ENCODE measurements at places on chromosomes 11 and 22.

DNA sequence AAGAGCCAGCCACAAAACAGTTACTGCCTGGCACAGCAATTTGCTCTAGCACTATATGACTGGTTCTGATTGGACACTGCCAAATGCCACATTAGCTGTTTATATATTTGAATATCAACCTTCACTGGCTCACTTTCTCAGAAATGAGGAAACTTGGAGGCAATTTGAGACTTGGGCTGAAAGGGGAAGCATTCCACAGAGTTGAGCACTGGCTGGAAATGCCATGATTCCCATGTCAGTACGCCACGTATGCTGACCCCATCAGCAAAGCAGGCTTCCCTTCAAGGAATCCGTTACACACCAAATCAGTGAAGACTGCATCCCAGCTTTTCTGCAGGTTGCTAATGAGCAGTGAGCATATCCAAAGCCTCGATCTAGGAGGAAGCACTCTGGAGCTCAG lies 34.7 kb downstream of the GALNT18 start:
- no peak for DNase-seq

GRCh38 chr22:45552580-45553350 lies 50.1 kb downstream of the FBLN1 start:
- DNase-seq = no peak

GRCh38 chr22:20524004-20524481 lies 16.6 kb downstream of the MED15 start:
- DNase-seq = no peak

DNA sequence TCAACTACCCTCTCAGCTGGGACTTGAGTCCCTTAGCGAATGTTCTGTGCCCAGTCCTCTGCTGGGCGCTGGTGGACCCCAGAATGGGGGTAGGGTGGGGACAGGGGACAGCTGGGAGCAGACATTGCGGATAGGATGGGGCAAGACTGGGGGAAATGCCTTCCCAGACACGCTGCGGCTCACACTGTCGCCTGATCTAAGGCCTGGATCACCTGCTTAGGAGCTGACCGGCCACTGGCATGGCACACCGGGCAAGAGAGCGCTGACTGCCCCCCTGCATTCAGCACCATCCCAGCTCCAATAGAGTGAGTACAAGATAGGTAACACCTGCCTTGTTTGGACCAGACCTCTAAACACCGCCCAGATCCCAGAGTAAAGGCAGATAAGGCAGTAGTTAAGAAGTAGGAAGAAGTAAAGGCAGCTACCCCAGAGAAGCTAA lies 1.4 kb downstream of the ARVCF start:
- DNase-seq = no peak

GRCh38 chr11:71384561-71384960 lies 63.6 kb downstream of the DHCR7 start:
- no peak for DNase-seq

- DNase-seq = no peak
These were observed 47.1 kb upstream of the HORMAD2 start for GRCh38 chr22:30033137-30033536.

GRCh38 chr11:132719684-132720083 lies 812.6 kb downstream of the OPCML start:
- DNase-seq = no peak

DNA sequence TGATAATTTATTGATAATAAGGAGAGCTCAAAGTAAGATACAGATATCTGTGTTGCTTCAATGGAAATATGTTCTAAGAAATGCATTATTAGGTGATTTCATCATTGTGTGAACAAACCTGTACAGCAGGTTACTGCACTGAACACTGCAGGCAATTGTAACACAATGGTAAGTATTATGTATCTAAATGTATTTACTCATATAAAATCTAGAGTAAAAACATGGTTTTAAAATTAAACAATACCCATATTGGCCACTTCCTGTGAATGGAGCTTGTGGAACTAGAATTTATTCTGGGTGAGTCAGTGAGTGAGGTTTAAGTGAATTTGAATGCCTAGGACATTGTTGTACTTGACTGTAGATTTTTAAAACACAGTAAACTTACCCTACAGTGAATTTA lies 722.9 kb upstream of the RAG2 start:
- DNase-seq = no peak

GRCh38 chr11:84128840-84129239 lies 842.7 kb upstream of the CCDC90B start:
- no peak for DNase-seq

DNA sequence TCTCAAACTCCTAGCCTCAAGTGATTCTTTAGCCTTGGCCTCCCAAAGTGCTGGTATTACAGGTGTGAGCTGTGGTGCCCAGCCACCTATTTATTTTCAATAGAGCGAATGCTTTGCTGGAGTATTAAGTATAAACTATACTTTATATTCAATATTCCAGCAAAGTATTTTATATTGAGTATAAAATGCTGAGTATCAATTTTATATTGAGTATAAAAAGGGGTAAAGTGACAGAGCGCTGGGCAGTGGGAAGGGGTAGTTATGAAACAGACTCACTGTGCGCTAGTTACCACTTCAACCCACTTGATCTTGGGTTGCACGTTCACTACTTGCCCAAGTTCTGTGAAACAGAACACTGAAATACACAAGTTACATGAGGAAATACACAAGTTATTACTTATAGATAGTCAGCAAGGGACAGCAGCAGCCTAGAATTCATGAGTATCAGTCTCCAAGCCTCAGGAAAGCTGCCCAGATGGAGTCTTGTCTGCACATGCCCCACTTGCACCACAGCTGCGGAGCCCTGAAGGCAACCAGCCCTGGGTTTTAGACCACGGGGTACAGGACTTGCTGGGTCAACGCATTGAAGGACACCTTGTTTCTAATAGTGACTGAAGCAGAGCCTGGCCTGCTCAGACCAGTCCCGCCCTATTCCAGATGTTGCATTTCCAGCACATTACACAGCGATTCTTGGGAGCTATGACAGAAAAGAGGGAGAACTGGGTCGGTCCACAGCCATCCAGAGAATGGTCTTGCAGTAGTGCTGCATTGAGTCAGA lies 51.6 kb upstream of the SYT13 start:
- no peak for DNase-seq

DNA sequence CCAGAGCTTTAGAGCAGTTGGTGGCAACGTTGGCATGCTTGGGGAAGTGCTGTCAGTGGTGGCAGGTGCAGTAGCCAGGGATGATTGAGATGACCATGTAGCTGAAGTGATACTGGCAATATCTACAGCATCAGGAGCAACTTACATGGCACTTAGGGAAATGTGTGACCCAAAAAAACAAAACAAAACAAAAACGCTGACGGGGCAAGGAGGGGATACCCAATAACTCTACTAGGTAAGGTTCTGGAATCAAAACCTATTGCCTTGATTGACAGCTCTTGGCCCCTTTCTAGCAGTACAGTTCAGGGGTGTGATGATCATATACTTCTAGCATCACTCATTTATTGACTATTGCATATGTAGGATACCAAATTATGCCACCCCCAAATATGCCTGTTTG lies 312.6 kb downstream of the AASDHPPT start:
- no peak for DNase-seq

GRCh38 chr11:61834278-61835048 lies 6.4 kb downstream of the FADS2 start:
- DNase-seq = no peak

DNA sequence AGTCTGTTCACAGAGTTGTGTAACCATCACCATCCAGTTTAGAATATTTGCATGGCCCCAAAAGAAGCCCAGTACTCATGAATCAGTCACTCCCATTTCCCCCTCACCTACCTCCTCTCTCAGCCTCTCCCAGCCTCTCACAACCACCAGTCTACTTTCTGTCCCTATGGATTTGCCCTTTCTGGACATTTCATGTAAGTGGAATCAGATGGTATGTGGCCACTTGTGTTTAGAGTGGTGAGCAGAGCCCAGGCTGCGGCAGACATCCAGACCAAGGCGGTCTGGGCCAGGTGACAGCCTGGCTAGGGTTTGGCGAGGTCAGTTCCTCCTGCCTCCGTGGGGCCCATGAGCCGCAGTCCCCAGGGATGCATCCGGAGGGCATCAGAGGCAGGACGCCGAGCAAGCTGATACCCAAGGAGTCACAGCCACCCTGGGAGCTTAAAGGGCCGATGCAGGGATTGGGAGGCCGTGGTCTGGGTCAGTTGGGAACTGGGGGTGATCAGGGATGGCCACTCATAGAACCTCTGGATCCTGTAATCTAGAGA lies 53.3 kb upstream of the CLDN5 start:
- DNase-seq = no peak

DNA sequence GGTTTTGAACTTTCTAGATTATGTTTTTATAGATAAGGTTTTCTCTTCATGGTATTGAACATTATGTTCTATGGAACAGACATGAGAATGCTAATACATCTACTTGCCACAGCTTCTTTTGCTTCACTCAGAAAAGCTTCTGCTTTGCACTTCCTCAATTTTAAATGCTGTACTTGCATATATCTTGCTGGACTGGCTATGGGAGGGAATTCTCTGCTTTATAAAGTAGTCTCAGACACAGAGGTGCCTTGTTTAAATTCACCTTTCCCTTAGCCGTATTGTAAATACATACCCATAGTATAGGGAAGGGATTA lies 173.9 kb downstream of the DDX10 start:
- no peak for DNase-seq

- DNase-seq = no peak
These were observed 564.3 kb downstream of the MN1 start for GRCh38 chr22:27237080-27237741.

GRCh38 chr11:72078477-72078876 lies 1.9 kb downstream of the NUMA1 start:
- DNase-seq = no peak

DNA sequence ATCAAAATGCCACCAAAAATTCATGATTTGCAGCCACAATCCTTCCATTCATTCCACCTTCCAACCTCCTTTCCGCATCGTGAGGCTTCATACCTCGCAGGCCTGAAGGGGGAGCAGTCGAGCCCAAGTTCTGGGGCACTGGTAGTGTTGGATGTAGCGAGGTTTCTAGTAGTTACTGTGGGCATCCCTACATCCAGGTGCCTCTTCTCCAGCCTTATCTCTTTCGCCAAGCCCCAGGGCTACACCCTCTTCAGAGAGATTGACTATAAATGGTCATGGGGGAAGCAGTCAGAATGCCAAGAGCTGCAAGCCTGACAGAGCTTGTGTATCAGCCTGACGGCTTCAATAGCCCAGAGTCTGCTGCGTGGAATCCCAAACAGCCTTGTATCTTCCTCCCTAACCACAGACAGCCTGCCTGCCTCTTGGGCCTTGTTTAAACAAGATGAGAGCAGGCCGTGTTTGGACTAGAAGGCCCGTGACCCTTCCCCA lies 28.9 kb downstream of the CLMP start:
- no peak for DNase-seq

DNA sequence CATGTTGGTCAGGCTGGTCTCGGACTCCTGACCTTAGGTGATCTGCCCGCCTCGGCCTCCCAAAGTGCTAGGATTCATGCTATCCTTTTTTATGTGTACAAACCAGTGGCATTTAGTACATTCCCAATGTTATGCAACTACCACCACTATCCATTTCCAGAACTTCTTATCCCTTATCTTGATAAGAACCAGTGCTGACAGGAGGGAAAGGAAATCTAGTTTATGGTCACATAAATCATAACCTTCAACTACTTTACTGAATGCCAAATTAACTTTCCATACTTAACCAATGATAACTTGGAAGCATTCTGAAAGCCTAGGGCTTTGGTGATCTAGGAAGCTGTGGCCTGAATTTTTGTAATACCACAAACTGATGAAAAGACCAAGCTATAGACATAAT lies 170.4 kb downstream of the SWAP70 start:
- no peak for DNase-seq

DNA sequence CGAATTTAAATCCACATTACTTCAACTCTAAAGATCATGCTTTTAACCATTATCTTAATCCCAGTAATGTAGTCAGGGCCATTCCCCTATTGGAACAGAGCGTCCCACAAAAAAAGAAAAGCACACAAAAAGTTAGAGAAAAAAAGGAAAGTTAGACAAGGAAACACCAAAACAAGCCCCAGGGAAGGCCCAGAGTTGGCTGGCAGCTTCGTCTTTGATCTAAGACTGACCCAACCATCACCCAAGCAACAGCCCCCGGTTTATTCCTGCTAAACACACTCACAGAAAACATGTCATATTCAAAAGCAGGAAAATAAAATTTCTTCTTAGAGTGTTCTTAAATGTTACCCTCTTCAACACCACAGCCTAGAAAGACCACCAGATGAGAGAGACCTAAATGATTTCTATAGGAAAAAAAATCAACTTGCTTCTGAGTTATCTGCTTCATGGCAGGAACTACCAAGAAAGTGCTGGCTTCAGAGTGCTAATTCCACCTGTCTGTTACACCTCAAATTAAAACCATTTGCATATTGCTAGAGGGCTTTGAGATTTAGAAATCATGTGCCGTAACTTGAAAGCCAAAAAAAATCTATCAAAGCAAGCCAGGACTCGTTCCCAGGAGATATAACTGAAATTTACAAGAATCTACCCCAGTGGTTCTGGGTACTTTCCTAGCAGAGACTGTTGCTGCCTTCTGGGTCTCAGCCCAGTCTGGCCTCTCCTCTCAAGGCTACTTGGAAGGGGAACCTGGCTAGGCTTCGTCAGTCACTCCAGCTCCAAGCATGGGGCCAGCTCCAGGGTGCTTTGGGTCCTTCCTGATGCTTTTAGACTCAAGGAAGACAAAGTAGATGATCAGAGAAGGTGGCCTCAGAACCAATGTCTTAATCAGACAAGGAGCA lies 31.2 kb downstream of the POU2AF3 start:
- DNase-seq = no peak

GRCh38 chr11:86706338-86707131 lies 34.1 kb upstream of the ME3 start:
- DNase-seq = no peak

- no peak for DNase-seq
These were observed 68.5 kb upstream of the CARD18 start for GRCh38 chr11:105208019-105208418.

GRCh38 chr11:8218840-8219239 lies 44.8 kb downstream of the LMO1 start:
- DNase-seq = no peak

DNA sequence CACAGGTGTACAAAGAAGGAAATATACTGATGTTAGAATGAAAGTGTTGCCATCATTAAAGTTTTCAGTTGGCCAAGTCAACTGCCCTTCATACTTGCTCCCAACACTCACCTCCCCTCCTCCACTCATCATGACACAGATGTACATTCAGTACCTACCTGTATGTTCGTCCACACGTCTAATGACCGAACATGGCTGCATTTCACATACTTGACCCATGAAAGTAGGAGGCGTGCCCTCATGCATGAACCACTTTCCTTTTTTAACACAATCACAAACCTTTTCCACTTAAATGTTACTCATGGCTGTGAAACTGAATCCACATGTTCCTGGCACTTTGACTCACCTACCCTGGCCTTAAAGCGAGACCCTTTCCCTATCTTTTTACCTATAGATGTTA lies 3.2 kb upstream of the BUD13 start:
- no peak for DNase-seq

GRCh38 chr11:23138761-23139160 lies 278.5 kb upstream of the CCDC179 start:
- no peak for DNase-seq
